Right renal cortex interstitium (tissue), 3 donors: ENCODE measurements at places on chromosomes 2 and 18. TPM values are rescaled to one million over a fixed set of nuclear protein-coding genes. Genes with fewer than 3 reads are reported as not detected.

DNA sequence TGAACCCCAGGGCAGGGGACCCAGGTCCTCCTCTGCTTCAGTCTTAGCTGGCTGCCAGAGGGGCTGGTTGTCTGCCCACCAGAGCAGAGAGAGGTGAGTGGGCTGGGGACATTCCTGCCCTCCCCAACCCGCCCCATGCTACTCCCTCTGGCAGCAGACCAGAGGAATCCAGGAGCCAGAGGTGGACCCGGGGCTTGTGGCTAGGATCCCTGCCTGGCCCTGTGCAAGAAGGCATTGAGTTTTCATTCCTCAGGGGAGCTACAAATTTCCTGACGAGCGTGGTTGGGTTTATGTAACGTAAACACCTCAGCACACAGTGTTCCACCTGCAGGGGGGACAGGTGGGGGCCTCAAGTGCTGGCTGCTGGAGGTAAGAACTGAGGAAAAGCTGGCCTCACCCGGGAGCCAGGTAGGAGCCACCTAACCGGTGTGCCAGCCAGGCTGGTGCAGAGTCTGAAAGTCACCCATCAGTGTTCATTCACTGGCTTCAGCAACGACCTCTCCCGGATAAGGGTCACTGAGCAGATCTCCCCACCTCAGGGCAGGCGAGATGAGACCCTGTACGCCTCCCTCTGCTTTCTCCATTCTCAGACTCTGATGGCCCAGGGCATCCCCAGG, 246.8 kb downstream of the DYSF start:
- no peak for DNase-seq

DNA sequence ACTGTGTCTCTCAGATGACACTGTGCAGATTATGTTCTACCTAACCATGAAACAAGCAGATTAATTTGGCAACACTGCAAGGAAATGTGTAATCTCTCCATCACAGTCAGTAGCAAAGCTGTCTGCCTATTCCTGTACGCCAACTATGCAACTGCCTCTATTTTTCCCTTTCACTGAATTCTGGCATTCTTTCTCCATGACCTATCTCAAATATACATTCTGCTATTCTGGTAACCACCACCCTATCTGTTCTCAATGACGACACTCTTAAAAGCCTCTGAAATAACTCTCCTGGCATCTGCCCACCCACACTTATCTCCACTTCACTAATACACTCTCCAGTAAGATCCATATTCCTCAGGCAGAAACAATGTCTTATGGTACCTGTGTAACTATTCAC, 78.7 kb downstream of the ABCA12 start:
- DNase-seq = no peak

TTL gene
- polyA plus RNA-seq = 37.3 TPM

GREB1 gene
- polyA plus RNA-seq = 11.0 TPM
